ENCODE measurements at places on chromosomes 7 and 10.
A peak's percentile ranks its signal among the peaks of the same experiment; 100 is the strongest.

GRCh38 chr7:1432411-1433082 is 26.7 kb downstream of the MICALL2 start:
- DNase-seq = peak; percentile 38

GRCh38 chr7:157612664-157613561 is 276.1 kb downstream of the DNAJB6 start:
- no peak for DNase-seq

DNA sequence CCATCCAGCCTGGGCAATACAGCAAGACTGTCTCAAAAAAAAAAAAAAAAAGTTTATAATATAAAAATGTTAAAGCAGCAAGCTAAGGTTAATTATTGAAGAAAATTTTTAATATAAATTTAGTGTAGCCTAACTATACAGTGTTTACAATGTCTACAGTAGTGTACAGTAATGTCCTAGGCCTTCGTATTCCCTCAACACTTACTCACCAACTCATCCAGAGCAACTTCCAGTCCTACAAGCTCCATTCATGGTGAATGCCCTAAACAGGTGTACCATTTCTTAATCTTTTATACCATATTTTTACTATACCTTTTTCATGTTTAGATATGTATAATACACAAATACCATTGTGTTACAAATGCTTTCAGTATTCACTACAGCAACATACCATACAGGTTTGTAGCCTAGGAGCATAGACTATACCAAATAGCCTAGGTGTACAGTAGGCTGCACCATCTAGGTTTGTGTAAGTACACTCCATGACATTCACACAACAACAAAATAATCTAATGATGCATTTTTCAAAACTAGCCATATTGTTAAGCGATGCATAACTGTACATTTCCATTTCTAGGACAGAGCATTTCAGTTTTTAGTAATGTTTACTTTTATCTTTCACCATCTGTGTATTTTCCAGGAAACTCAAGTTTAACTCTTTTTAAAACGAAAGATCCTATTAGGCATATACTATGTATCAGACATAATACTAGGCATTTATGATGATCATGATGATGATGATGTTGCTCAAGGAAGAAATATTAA is 43.3 kb downstream of the CNOT4 start:
- no peak for DNase-seq

GRCh38 chr7:44972562-44972961 is 6.3 kb downstream of the MYO1G start:
- DNase-seq = no peak

GRCh38 chr10:63587191-63587590 is 66.0 kb downstream of the REEP3 start:
- DNase-seq = no peak

- DNase-seq = no peak
Observed at GRCh38 chr10:103555325-103555649, 61.8 kb downstream of the NEURL1 start.
